Activated CD4-positive, alpha-beta T cell treated with anti-CD3 and anti-CD28 coated beads, Interleukin-2, amount 50 U/mL, for 48 hours (primary cell): ENCODE measurements at places on chromosomes 11 and 22.

- no peak for DNase-seq
Measured at GRCh38 chr11:111694851-111695250, 71.3 kb downstream of the PPP2R1B start.

GRCh38 chr22:36454916-36455570 is 26.4 kb downstream of the TXN2 start:
- peak; percentile 97 for DNase-seq

DNA sequence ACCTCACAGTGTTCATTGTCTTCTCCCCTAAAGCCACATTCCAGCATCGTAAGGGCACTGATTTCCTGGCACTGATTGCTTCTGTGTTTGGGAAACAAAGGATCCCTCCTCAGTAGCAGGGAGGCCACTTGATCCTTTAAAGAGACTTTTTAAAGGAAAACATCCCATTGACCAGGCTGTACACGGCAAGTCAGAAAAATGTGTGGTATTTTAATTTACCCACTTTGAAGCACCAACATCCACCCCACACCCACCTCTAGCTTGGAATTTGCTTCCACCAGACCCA is 364.9 kb downstream of the SHANK2 start:
- DNase-seq: no peak

GRCh38 chr11:35626501-35626900 is 8.2 kb downstream of the FJX1 start:
- no peak for DNase-seq

DNA sequence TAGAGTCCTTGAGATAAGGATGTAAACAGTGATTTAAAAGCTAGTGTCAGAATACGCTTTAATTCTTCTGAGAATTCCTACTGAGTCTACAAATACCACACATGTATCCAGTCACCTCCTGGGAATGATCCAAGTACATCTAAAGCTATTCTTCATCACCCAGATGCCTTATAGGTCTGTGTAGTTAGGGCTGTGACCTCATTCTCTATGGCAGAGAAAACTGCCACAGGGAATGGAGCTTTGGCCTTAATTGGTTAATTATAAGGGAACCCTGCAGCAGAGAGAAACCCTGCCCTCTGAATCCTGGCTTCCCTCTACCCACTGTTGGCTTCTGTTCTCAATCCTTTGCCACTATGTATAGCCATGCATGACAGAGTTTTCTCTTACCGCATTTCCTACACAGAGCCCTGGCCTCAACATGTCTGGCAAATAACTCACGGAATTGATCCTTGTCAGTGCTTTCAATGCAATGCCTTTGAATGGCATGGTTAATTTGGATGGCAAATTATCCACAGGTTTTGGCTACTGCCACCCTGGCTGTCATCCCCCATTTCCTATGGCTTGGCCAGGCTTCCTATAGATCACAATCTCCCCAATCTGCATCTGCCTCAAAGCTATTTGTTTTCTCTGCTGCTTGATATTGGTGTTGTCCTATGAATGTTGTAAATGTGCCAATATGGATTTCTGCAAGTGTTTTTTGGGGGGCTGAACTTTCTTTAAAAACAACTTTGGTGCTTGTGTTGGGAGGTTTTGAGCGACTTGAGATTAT is 2.9 kb downstream of the DIXDC1 start:
- DNase-seq: no peak

GRCh38 chr11:132099692-132100091 is 729.3 kb downstream of the NTM start:
- peak; percentile 3 for DNase-seq

- DNase-seq: no peak
Measured at GRCh38 chr11:79157738-79158137, 283.1 kb downstream of the TENM4 start.

GRCh38 chr22:50030297-50031188 is 18.0 kb upstream of the IL17REL start:
- peak; percentile 88 for DNase-seq

GRCh38 chr11:3154001-3154599 is 11.0 kb downstream of the OSBPL5 start:
- DNase-seq: no peak

DNA sequence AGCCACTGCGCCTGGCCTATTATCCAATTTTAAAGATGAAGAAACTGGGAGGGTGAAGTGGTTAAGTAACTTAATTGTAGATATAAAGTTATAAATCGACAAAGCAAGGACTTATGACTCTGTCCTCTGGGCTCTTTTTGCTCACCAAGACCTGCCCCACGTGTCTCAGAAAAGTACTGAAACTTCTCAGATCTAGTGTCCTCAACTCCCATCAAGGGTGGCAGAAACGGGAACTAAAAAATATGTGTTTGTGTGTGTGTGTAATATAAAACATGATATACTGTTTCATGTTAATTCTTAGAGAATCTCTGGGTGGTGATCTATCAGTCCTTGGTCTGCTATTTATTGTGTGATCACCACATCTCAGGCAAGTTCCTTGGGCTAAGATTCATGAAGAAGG is 104.9 kb downstream of the GAB2 start:
- no peak for DNase-seq
